ENCODE measurements at places on chromosomes 2 and 18.

- DNase-seq: no peak
Observed at GRCh38 chr18:35515460-35516130, 17.8 kb upstream of the INO80C start.

- no peak for DNase-seq
Observed at GRCh38 chr2:72894514-72894913, 7.3 kb downstream of the SPR start.

DNA sequence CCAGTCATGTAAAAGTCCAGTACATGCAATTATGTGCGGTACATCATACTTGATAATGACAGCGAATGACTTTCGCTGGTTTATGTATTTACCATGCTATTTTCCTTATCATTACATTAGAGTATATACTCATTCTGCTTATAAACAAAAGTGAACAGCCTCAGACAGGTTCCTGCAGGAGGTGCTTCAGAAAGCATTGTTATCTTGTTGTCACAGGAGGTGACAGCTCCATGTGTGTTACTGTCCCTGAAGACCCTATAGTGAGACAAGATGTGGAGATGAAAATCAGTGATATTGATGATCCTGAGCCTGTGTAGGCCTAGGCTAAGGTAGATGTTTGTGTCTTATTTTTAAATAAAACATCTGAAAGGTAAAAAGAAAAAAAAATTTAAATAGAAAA lies 15.3 kb upstream of the MPPE1 start:
- no peak for DNase-seq

DNA sequence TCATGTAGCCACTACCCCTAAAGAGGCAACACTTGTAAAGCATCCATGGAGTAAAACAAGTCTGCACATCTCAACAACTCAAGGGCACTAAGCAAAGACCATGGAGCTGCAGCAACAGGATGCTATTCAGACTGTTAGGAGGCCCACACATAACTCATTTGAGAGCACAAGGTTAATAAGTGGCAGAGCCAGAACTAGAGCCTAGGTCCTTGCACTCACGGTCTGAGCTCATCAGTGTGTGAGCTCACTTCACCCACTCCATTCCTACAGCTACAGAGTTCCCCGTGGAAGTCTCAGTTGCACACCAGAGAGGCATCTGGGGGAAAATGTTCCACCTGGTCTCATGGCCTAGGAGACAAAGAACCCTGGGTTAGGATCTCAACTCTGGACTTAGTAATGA lies 35.0 kb downstream of the TTC32 start:
- no peak for DNase-seq

- no peak for DNase-seq
Observed at GRCh38 chr2:175679728-175680127, 322.3 kb downstream of the LNPK start.
